ENCODE measurements at places on chromosomes 6 and 20. TPM values are rescaled to one million over a fixed set of nuclear protein-coding genes. Genes with fewer than 3 reads are reported as not detected.

DNA sequence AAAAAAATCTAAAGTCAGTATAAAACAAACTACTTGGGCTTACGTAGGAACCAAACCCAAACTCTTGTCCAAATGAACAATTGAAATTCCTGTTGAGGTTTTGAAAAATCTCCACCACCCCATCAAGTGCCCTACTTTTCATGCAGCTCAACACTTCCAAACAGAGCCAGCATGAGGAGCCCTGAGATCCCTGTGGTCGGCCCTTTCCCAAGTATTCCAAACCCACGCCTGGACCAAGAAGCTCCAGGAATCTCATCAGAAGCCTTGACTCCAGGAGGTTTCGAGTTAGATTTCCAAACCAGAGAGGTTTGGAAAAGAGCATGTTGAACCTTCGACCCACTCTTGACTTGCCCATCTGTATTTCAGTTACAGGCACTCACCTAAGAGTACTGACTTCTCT is 179.3 kb downstream of the MTFR2 start:
- DNase-seq: no peak

GRCh38 chr6:169250660-169251059 is 3.0 kb downstream of the THBS2 start:
- no peak for DNase-seq

Gene ZBP1
- 0.15 TPM for total RNA-seq

DNA sequence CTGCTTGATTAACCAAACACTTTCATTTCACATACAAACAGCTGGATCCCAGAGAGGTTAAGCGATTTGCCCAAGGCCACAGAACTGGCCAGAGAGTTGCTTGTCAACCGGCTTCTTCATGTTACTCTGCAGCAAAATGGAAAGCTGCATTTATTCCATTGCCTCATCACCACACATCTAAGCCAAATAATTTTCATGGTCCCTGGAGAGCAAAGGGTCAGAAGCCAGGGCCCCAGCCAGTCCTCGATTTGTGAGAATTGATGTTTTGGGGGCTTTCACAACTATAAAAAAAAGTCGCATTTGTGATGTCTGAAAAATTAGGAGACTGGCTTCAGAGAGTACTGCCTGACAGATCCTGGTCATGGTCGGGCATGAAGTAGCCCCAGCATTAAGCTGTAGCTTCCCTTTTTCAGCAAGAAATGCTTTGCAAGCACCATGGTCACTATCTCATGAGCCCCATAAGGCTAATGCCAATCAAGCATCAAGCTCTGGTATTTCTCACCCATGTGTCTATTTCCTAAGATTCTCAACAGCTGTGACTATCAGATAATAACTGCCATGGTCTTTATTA is 95.8 kb downstream of the BANF2 start:
- no peak for DNase-seq

DNA sequence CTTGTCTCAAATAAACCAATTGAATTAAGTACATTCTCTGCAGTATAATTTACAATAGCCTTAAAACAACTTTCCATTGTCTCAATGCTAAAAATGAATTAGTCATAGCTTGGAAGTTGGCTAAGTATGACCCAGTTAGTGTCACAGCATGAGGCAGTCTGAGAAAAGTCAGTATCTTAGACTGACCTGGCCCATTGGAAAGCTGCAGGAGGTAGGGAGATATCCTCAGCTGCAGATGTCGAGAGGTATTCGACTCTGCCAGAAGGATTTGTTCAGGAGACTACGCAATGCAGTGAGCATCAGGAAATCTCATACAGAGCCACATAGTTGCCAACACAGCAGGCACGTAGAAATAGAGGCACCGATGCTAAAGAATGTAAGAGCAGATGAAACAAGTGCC is 350.9 kb upstream of the NRSN1 start:
- DNase-seq: no peak

Gene PRL
- not detected for total RNA-seq

GRCh38 chr6:143901885-143902750 is 37.8 kb downstream of the ZC2HC1B start:
- DNase-seq: no peak

- no peak for DNase-seq
Measured at GRCh38 chr20:32991792-32992641, 12.2 kb downstream of the SUN5 start.

DNA sequence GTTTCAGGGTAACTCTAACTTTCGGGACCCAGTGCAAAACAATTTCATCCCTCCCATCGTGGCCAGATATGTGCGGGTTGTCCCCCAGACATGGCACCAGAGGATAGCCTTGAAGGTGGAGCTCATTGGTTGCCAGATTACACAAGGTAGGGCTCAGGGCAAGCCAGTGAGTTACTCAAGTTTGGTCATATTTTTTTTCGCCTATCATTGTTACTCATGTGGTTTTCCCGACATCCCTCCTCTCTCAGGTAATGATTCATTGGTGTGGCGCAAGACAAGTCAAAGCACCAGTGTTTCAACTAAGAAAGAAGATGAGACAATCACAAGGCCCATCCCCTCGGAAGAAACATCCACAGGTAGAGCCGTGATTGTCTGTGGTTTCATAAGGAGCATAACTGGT is 58.2 kb downstream of the DCBLD1 start:
- DNase-seq: no peak

DNA sequence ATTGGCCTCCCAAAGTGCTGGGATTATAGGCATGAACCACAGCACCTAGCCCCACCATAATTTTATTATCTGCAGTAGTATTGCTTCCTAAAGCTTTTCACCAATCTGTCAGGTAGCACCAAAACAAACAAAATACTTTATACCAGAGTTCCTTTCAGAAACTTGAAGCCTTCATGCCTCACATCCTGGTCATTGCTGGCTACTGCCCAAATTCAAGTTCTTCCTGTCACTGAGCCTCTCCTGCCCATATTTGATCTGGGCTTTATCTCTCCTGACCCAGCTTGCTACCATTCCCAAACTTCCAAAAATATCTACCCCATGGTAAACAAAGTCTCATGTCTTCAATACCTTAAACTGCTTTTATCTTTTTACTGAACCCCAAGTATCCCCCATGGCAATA is 34.9 kb upstream of the DST start:
- DNase-seq: no peak

DNA sequence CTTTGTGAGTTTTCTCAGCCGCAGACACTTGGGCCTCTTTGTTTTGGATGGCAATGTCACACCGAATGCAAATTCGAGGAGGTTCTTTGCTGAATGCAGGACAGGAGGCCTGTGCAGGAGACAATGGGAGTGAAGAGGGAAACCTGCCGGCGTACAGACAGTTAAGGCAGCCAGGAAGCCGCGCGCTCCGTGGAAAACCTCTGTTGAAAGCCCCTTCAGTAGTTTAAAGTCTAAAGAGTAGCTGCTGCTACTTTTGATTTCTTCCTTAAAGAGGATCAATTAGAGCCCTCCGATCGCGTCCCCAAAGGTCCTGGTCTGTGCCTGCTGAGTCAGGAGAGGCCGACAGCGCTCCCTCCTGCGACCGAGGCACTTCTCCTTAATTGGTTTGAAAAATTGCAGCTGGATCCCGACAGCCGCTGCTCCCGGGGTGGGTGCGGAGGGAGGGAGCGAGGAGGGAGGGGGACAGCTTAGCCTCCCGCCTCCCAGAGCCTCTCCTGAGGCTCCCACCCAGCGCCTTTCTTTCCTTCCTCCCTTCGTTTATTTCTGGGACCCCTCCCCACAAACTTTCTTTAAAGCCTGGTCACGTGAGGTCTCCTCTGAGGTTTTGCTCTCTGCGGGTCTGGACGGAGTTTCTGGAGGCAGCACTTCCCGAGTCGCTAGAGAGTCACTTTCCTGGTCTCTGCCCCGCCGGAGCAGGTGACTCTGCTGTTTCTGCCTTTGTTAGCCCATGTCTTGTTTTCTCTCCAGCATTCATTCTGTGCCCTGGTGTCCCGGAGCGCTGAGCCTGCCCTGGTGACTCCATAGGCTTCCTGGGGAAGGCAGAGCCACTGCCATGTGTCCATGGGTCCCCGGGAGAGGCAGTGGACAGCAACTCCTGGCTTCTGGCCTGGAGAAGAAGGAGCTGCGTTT is 22.3 kb upstream of the RPP40 start:
- no peak for DNase-seq

GRCh38 chr20:38186788-38187221 is 21.7 kb upstream of the TGM2 start:
- no peak for DNase-seq
